ENCODE measurements at places on chromosomes 16 and 17. TPM values are rescaled to one million over a fixed set of nuclear protein-coding genes. Genes with fewer than 3 reads are reported as not detected.

FOXC2 gene
- not detected for total RNA-seq

TEN1 gene
- total RNA-seq: 13.4 TPM

GRCh38 chr17:45825792-45826191 is 18.9 kb upstream of the SPPL2C start:
- H3K4me3 ChIP-seq: no peak overlapping the region
- H3K27ac ChIP-seq: no peak overlapping the region
- no peak for DNase-seq
- H3K27me3 ChIP-seq: peaks cover 14% of the 10 kb centered on the region
- H3K36me3 ChIP-seq: no peaks in the 10 kb centered on the region

DNA sequence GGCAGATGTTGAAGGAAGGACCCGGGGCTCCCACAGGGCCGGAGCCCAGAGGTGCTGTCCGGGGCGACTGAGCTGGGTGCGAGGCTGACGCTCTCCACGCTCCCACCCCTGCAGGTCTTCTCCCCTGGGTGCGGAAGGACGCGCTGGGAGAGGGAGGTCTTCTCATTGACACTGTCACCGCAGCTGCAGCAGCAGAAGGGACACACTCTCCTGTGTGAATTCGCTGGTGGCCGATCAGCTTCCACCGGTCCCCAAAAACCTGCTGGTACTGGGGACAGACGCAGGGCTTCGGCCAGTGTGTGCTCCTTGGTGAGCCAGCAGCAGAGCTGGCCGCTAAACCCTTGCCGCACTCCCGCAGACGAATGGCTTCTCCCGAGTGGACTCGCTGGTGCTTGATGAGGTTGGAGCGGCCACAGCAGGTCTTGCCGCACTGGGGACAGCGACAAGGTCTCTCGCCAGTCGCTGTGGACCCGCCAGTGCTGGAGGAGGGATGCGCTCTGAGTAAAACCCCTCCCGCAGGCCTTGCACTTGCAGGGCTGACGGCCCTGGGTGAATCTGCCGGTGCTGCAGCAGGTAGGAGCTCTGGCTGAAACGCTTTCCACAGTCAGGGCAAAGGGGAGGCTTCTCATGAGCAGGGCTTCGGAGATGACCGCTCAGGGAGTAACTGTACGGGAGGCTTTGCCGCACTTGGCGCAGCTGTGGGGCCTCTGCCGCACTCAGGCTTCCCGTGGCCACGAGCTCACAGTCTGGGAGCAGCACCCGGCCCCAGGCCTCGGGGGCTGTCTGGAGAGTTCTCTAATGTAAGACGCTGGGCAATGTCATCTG is 6.2 kb downstream of the ZNF843 start:
- H3K4me1 ChIP-seq: peaks cover 4% of the 10 kb centered on the region
- H3K4me3 ChIP-seq: no peak overlapping the region
- H3K27ac ChIP-seq: no peak overlapping the region

DNA sequence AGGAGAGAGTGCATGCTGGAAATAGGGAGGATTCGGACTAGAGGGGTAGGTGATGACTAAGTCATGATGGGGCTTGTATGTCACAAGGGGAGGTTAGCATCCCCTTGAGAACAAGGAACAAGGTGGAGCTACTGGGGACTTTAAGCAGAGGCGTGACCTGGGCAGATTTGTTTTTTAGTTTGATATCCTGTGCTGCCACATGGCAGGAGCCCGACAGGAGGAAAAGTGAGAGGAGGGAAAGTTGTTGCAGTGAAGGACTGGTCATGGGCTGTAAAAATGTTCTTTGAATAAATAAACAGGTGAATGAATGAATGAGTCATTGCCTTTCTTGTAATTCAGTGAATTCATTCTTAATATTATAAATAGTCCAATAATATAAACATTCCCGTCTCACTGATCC is 365.1 kb upstream of the CDH5 start:
- H3K27me3 ChIP-seq: no peaks in the 10 kb centered on the region
- no peak overlapping the region for H3K27ac ChIP-seq
- H3K4me1 ChIP-seq: no peaks in the 10 kb centered on the region
- no peaks in the 10 kb centered on the region for H3K36me3 ChIP-seq
- no peak for DNase-seq

ZNF232 gene
- 4.1 TPM for total RNA-seq

- H3K4me1 ChIP-seq: peaks cover 44% of the 10 kb centered on the region
- peak overlapping the region; percentile 96 for H3K27ac ChIP-seq
- H3K36me3 ChIP-seq: peaks cover 2% of the 10 kb centered on the region
- DNase-seq: no peak
- no peak overlapping the region for H3K4me3 ChIP-seq
Measured at GRCh38 chr17:35176897-35177296, 17.3 kb downstream of the SLC35G3 start.

KRT33A gene
- not detected for total RNA-seq

DNA sequence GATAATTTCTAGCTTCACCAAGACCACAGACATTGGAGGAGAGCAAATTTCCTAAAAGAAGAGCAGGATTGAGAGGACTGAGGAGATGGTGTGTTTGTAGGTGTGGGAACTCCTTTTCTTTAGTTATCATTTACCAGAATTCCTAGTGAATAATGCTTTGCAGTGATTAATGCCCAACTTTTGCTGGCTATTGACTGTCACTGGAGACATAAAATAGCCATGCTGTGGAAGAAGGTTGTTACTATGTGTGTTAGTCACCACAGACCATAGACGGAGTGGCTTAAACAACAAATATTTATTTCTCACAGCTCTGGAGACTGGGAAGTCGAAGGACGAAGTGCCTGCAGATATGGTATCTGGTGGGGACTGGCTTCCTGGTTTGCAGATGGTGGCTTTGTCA is 179.1 kb downstream of the SHISA9 start:
- H3K36me3 ChIP-seq: no peaks in the 10 kb centered on the region
- H3K27me3 ChIP-seq: no peaks in the 10 kb centered on the region
- H3K27ac ChIP-seq: no peak overlapping the region

- peaks cover 46% of the 10 kb centered on the region for H3K27me3 ChIP-seq
- H3K36me3 ChIP-seq: no peaks in the 10 kb centered on the region
- DNase-seq: no peak
- H3K27ac ChIP-seq: no peak overlapping the region
- peaks cover 8% of the 10 kb centered on the region for H3K4me1 ChIP-seq
Measured at GRCh38 chr17:10120749-10121148, 77.7 kb downstream of the GAS7 start.

DNA sequence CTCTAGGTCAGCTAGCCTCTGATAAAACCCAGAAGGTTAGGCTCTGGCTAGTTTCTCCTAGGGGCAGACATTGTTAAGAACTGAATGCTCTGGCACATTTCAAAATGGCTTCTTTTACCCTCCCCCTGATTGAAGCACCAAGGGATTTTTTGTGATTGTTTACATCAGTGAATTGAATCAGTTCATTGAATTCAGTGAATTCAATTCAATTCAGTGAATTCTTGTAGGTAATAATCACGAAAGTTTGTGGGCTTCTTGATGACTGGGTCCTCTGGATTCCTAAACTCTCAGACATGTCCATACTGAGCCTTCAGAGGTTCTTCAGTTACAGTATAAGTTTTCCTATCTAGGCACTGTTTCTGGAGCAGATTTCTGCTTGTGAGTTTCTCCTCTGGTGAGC is 135.2 kb upstream of the ELAC2 start:
- H3K4me1 ChIP-seq: no peaks in the 10 kb centered on the region
- H3K27me3 ChIP-seq: peaks cover 4% of the 10 kb centered on the region
- H3K27ac ChIP-seq: no peak overlapping the region
- H3K4me3 ChIP-seq: no peak overlapping the region
- no peaks in the 10 kb centered on the region for H3K36me3 ChIP-seq

GRCh38 chr17:35010093-35010492 is 29.8 kb downstream of the LIG3 start:
- H3K4me3 ChIP-seq: no peak overlapping the region
- H3K36me3 ChIP-seq: no peaks in the 10 kb centered on the region
- peaks cover 3% of the 10 kb centered on the region for H3K4me1 ChIP-seq
- no peak for DNase-seq
- no peaks in the 10 kb centered on the region for H3K27me3 ChIP-seq

ATXN2L gene
- 348 TPM for total RNA-seq

LRRC36 gene
- not detected for total RNA-seq
